ENCODE measurements at places on chromosomes 1 and 21.

- no peak for DNase-seq
Observed at GRCh38 chr1:202815120-202815519, 4.4 kb downstream of the PCAT6 start.

DNA sequence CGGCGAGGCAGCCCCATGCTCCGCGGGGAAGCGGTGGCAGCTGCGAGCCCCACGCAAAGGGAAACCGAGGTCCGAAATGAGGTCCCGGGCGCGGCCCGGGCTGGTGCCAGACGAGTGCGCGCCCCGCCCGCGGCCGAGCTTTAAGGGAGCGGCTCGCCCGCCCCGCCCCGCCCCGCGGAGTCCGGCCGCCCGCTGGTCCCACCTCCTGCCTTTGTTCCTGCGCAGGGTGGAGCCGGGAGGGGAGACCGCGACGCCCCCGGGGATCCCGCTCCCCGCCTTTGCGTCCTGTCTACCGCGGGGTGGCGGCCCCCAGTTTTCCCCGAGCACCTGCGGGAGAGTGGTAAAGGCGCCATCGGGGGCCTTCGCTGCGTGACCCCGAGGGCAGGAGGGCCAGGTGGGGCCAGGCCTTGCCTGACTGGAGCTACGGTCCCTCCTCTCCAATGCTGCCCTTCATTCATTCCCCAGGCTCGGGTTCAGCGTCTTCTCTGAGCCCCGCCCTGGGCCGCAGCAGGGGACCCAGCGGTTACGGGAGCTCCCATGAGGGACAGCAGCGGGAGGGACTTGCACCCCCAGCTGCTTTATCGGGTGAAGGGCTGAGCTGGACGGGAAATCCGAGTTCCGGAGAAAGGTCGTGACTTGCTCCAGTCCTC lies at the start of gene HES2:
HES2 (minus strand) TSS at position 116 of the 650 bp plus-strand sequence; CDS start at position 17, 99 bp downstream.
- DNase-seq, result no peak

DNA sequence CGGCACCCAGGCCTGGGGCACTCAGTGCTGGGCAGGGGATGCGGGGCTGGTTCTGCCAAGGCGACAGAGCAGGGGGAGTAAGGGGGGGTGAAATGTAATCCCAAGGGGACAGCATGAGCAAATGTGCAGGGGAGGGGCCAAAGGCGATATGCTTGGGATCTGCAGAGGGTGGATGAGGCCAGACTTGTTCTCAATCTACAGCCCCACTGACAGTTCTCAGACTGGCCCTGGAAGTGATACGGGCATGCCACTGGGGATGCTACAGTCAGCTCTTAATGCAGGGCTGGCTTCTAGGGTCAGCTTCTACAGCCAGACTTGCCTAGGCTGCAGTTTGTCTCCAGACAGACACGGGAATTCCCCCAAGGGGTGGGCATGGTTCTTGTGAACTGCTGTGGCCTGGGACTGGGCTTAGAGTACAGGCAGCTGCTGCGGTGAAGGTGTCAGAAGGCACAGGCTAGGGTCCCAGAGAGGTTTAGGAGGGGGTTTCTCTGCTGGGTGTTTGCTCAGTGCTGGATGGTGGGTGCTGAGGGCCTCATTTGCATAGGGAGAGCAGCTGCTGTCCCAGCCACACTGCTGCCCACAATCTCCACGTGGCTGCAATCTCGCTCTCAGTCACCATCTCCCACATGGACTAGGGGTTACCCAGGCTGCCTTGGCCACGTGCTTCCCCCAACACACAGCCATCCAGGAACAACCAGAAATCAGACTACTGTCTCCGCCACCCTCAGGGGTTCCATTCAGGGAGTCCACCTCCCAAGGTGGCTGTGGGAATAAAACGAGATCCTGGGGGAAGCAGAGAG lies 190.1 kb downstream of the HIVEP3 start:
- DNase-seq, result peak; percentile 85

DNA sequence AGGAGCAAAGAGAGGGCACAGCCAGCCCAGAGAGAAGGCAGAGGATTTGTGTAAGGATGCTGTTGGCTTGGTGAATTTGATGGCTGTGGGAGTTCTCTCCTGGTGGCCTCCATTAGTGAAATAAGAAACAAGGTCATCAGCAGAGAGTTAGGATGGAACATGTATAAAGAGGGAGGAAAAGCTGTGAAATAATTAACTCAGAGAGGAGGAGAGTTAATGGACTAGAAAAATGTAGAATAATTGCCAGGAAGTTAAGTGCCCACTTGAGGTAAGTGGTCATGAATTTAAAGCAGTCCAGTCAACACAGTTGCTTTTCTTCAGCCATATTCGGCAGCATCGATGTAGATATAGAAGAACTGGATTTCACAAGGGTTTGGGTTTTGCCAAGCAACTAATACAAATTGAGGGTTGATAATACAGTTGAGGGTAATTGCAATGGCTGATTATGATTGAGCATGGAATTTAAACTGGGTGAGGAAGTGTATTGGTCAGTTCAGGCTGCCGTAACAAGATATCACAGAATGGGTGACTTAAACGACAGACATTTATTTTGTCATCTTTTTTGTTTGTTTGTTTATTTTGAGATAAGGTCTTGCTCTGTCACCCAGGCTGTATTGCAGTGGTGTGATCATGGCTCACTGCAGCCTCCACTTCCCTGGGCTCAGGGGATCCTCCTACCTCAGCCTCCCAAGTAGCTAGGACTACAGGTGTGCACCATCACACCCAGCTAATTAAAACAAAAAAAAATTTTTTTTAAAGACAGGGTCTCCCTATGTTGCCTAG lies 31.7 kb upstream of the KLF17 start:
- DNase-seq, result no peak

DNA sequence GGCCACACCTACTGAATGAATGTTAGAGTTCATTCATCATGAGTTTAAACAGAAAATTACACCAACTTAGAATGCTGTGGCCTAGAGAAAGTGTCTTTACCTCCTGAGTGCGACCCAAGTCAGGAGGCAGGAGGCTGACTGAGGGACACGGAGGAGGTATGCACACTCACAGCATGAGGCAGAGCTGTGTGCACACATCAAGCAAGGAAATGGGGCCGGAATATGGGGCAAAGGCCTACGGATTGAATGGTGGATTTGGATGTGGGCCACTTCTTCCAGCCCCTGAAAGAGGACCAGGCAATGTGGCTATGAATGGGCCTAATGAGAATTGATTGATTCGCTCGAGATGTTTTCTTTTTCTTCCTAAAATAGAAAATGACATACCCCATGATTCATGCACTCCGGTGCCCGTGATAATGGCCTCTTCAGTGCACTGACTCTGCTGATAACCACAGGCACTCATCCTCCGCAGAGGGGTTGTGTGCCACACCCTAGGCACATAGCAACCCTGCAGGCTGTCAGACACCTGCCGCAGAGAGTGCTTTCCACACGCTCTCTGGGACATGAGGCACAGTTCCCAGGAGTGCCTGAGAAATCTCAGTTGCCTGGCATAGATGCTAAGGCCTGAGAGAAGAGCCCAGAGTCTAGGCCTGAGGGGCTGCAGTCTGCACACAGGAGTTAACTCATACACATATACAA lies 155.5 kb downstream of the GLUL start:
- no peak for DNase-seq

DNA sequence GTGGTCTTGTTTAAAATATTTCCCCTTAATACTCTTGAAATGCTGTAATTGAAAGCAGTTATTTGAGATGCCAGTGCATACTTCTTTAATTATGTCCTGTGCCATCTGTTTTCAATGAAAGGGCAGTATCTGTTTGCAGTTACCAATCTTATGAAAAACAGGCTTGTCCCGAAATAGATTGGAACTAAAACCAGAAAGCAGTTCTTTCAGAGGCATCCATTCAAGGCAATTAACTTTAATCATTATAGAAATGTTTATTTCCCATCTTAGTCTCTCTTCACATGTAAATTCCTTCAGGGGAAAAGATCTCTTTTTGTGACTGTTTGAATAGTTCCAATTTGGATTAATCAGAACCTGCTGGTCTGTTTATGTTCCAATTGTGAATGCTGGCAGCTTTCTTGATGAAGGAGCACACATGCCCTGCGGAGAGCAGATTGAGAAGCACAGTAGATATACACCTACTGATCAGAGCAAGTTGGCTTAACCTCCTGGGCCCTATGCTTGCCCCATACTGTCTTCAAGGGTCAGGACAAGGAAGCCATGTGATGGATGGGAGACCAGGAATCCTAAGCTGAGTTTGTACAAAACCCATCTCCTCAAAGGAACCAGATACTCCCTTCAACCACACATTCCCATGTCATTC lies 41.6 kb upstream of the MROH9 start:
- no peak for DNase-seq

- no peak for DNase-seq
Observed at GRCh38 chr1:210001751-210002150, 63.7 kb downstream of the SYT14 start.

GRCh38 chr1:147409886-147410285 lies 131.4 kb upstream of the BCL9 start:
- DNase-seq, result no peak

DNA sequence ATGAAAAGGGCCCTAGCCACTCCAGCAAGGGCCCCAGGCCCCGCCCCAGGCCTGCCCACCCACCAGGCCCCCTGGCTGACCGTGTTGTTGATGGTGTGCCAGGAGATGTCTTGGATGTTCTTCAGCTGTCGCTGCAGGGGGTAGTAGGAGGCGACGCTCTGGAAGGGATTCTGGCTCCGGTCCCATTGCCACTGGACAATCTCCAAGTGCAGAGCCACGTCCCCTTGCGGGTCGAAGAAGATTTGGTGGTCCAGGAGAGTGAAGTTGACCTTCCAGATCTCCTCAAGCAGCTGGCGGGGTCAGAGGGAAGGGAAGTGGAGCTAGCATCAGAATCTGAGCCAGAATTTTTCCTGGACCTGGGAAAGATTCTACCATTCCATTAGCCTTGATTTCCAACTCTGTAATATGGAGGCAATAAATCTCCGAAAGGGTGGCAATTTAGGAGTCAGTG lies 10.2 kb downstream of the TAS1R2 start:
- DNase-seq, result no peak

DNA sequence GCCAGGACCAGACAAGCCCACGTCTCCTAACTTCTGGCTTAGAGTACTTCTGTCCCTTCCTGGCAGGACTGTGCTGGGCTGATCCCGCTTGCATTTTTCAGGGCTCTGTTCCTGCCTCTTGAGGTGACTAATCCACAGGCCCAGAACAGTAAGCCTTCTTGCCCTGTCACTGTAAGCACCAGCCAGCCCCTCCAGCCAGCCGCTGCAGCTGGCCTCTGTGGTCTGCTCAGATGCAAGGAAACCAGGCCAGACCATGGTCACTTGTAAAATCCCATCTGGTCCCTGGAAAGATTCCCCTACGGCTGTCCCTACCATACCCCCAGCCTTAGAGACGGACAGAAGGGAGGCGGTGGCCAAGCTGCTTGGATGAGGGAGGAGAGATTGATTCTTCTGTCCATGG lies 74.2 kb downstream of the KIRREL1 start:
- no peak for DNase-seq

Data from activated CD4-positive, alpha-beta T cell treated with anti-CD3 and anti-CD28 coated beads, Interleukin-2, amount 50 U/mL, for 16 hours (primary cell).